Activated CD4-positive, alpha-beta T cell treated with anti-CD3 and anti-CD28 coated beads, Interleukin-2, amount 50 U/mL, for 48 hours (primary cell): ENCODE measurements at places on chromosomes 4 and X.

- DNase-seq = no peak
Measured at GRCh38 chrX:152074163-152074562, 64.2 kb downstream of the MAGEA10 start.

DNA sequence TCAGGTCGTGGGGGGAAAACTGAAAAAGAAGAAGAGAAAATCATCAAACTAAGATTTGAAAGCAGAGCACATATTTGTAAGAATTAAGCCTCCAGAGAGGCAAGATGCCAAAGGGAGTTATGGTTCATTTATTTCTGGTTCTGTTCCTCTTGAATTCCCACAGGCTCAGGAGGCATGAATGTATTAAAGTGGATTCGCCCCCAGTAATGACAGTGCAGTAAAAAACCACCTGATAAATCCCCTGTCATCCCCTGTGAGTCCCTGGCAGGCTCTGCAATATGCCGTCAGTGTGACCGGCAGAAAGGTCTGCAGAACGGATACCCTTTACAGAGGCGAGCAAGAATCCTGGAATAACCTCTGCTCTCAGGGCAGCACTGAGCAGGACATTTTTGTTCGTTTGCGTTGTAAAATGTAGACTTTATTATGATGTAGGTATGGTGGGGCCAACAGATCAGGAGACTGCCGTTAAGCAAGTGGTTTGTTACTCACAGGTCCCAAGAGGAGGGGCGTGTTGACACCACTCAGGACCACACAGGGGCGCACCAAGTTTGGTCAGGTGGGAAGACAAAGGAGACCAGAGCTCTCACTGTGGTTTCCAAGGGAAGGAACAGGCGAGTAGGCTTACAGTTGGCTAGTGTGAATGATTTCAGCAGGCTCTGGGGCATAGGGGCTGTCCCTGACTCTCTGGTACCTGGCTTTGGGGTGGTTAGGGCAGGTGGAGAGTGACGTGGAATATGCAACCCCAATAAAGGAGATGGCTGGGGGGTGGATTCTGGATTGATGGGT, 75.3 kb downstream of the DHRSX start:
- no peak for DNase-seq

DNA sequence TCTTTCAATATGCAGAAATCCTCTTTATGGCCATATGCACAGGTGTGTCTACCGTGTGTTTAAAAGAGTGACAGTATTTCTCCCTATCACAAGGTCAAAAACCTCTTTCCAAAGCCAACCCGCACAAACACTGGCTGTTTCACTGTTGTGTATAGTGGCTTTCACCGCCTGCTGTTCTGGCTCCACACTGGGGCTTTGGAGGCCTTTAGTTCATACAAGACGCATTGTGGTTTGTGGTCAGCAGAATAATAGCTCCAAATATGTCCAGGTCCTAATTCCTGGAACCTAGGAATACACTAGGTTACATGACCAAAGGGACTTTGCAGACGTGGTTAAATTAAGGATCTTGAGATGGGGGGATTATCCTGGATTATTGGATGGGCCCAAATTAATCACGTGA, 40.7 kb upstream of the FAM9A start:
- DNase-seq = no peak

GRCh38 chr4:118235566-118236120, 117.2 kb downstream of the PRSS12 start:
- no peak for DNase-seq

DNA sequence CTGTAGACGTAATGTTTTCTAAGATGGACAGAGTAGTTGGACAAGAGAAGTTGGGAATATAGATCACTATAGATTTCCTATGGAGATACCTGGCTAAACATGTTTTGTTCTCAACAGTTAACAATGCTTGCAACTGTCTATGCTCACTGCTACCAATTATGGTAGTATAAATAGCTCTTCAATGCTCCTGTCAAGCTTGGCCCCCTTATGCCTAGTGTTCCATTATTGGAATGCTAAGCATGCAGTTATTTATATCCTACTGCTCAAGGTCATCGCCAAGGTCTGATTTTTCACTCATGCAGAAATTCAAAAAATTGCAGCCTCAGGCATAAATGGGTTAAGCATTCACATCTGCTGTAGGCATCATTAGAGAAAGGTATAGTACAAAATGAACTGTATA, 519.0 kb downstream of the IL15 start:
- DNase-seq = no peak
